ENCODE measurements at places on chromosomes 16 and 17.

DNA sequence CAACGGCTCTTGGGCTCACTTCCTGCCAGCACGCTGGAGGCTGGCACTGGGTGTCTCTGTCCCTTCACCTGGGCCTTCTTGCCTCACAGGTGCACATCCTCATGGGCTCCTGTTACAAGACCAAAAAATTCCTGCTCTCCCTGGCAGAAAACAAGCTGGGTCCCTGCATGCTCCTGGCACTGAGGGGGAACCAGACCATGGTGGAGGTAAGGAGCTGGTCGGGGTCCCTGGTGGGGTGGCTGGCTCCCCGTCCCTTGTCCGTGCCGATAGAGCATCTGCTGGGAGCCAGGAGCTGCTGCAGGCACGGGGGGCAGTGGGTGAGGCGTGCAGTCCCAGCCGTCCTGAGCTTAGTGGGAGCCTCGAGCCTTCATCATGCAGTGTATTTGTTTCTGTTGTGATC, 79.5 kb upstream of the PLCG2 start:
- no peak for DNase-seq

- DNase-seq = no peak
These were observed 991 bp downstream of the DUS1L start for GRCh38 chr17:82064433-82065192.

DNA sequence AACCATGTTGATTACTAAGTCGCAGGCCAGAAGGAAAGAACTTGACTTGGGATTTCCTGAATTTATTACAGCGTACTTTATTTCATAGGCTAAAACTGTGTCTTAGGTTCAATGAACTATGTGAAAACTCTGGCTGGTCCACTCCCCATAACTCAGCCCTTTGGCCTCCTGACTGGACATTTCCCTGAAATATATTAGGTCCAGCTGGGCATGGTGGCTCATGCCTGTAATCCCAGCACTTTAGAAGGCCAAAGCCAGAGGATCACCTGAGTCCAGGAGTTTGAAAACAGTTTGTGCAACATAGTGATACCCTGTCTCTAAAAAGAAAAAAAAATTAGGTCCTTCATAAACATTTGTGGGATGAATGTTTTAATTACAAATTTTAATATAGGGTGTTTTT, 97.0 kb downstream of the CYLD start:
- DNase-seq = no peak

DNA sequence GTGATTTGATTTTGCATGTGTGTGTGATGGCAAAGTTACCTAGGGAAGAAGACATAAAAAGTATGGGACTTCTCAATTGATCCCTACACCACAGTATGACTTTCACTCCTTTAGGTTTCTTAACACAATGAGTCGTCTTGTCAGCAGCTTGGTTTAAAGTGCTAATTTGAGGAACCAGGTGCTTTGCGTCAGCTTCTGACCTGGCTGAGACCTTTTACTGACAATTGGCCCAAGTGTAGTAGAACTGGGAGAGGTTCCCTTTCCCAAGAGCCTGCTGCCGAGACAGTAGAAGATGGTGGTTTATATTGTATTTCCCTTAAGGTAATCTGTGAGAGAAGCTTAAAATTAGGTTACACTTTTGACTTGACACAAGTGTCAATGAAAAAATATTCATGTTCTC, 54.9 kb downstream of the LDHD start:
- no peak for DNase-seq

DNA sequence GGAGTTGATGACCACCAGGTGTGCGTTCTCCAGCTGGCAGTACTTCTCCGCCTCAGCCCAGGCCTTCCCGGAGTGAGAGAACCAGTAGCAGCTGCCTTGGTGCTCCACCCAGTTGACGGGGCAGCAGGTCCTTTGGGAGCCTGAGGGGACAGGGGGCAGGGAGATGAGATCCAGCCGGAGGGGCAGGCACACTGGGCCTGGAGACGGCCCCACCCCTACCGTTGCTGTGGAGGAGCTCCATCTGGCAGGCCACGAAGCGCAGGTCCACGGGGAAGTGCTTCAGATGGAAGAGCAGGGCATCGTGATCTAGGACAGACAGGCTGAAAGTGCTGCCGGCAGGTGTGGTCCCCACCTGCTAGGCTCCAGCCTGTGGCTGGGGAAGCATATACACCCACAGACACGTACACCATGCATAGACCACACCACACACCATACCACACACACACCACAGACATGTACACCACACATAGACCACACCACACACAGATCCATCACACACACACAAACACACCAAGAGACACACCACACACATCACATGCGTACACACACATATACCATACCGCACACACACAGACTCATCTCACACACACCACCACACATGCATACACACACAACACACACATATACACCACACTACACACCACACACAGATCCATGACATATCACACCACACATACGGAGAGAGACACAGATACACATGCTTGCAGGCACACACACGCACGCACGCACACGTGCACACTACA, 7.4 kb downstream of the ASGR2 start:
- DNase-seq = no peak

- DNase-seq = no peak
These were observed 4.8 kb downstream of the MLYCD start for GRCh38 chr16:83903751-83904150.

DNA sequence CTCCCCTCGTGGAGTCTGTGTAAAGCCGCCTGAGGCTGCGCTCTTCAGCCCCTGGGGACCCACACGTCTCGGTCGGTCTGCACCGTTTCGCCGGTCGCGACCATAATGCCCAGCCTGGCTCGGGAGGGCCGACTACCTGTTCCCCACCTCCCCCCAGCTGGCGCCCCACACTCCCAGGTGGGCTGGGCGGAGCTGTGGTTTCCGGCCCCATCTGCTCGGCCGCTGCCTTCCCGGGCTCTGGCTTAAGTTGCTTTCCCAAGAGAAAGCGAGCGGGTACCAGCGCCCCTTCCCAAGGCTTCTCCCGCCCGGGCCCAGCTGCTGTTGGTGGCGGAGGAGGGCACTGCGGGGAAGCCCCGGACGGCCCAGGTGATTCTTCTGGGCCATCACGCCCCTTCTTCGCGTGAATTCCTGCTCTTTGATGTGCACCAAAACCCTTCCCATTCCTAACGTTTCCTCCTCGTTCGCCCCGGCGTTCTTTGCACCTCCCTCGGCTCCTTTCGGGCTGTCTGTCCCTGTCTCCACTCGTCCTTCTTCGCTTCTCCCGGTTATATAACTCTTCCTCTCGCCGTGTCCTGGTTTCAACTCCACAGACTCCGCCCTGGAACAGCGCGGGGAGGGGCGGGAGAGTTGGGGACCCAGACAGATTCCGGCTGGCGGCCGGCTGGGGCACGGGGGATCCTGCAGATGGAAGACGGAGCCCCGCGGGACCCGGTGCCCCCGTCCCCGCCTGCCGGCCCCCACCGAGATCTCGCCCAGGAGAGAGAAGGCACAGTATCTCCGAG, 2.0 kb downstream of the KDM6B start:
- DNase-seq = no peak

GRCh38 chr16:75491876-75492275, 3.4 kb downstream of the CHST6 start:
- no peak for DNase-seq

DNA sequence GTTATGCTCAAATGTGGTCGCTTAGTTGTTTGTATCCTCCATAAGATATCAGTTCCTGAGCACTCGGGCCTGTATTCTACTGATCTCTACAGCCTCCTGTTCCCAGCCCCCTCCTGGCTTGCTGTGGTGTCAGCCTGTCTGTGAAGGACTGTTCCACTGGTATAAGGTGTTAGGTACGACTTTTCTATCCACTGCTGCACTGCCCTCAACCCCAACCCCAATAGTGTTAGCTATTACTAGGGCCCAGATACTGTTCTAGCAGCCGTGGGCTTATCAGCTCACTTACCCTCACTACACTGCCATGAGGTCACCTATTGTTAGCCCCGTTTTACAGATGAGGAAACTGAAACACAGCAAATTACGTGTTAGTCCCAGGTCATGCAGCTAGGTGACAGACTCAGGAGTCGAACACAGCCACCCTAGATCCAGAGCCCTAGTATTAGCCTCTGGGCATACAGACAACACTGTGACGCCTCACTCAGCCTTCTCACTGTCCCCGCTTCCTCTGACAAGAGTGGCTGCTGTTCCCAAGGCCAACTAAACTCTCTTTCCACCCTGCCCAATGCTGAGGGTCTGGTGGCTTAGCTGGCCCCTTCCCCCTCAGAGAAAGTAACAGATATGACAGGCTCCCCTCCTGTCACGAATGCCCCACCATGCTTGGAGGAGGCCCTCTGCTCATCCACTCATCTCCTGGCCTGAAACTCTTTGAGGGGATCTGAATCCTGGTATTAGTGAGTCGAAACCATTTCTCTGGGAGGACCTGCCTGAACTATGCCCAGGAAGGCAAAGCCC, 25.6 kb upstream of the ZNF652 start:
- peak; percentile 22 for DNase-seq

GRCh38 chr17:77842528-77843147, 115.9 kb upstream of the TNRC6C start:
- DNase-seq = no peak

DNA sequence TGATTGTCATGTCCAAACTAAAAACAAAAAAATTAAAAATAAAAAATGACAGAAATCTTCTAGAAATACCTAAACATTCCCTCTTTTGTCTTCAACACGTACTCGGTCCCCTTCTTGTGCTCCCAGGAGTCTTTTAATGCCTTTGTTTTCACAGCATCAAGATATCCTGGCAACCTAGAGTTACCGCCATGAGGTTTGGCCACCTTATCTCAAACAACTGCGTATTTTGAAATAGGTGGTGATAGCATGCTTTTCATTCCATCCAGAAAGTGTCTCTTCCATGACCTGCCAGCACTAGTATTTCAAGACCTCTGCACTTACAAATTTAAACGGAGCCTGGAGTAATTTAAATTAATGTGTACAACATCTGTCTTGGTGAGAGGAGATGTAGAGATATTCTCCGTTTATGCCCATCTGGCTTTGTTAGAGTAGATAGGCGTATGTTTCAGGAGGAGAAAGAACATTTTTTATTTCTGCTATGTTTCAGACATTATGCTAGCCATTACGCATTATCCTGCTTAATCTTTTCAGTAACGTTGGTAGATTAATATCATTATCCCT, 42.0 kb downstream of the RBFOX1 start:
- no peak for DNase-seq

Data from activated CD4-positive, alpha-beta T cell treated with anti-CD3 and anti-CD28 coated beads, Interleukin-2, amount 50 U/mL, for 16 hours (primary cell).